Transverse colon (tissue), 4 donors: ENCODE measurements at places on chromosomes 13 and 19. TPM values are rescaled to one million over a fixed set of nuclear protein-coding genes. Genes with fewer than 3 reads are reported as not detected.

DNA sequence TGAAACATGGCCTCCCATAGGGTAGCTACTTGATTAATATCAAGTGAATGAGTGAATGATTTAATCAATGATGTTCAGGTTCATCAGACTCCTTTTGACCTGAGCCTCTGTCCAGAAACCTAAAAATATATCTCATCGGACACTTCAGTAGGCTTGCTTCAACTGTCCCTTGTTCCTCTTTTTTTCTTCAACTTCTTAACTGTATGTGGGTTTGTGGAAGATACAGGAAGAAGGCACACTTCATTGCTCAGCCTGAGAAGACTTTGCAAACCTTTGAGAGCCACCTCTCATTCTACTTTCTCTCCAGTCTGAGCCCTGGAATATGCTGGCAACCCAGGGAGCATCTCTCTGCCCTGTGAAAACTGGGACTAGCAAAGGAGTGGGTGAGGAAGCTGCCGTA lies 557.0 kb downstream of the FGF9 start:
- H3K36me3 ChIP-seq = no peaks in the 10 kb centered on the region
- H3K4me1 ChIP-seq = no peaks in the 10 kb centered on the region
- no peak overlapping the region for H3K4me3 ChIP-seq
- no peak overlapping the region for H3K27ac ChIP-seq

DNA sequence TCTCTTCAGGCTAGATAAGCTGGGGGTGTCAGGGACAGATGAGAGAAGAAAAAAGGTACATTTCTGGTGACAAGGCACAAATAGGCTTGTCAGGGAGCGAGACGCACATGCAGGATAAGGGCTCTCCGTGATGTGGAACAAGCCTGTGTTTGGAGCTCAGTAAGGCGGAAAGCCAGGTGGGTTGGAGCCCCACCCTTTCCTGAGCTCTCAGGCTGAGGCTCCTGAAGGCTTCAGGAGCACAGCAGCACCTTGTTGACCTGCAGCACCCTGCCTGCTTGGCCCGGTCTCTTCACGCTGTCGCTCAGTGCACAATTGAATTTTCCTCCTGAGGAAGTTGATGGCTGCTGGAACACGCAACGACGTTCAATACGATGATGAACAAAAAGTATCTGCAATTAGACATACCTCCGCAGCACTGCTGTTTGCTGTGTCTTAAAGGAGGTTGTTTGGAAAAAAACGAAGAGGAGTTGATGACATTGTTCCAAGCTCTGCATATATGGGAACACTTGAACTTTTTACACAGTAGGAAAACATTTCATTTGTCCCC lies 29.3 kb downstream of the SERP2 start:
- peak overlapping the region; percentile 79 for H3K27ac ChIP-seq
- no peak overlapping the region for H3K4me3 ChIP-seq
- H3K36me3 ChIP-seq = no peaks in the 10 kb centered on the region
- peak; percentile 40 for DNase-seq
- H3K4me1 ChIP-seq = peaks cover 14% of the 10 kb centered on the region

LYPD3 gene
- not detected for total RNA-seq

- H3K36me3 ChIP-seq = no peaks in the 10 kb centered on the region
- H3K27ac ChIP-seq = no peak overlapping the region
- no peak overlapping the region for H3K4me3 ChIP-seq
Measured at GRCh38 chr13:41701676-41702075, 244.3 kb downstream of the RGCC start.
